AG09319 (cell line): ENCODE measurements at places on chromosomes 11 and 22.
A peak's percentile ranks its signal among the peaks of the same experiment; 100 is the strongest.

GRCh38 chr22:50660306-50660705 lies 12.3 kb upstream of the SHANK3 start:
- no peak for DNase-seq

- DNase-seq, result peak; percentile 28
Measured at GRCh38 chr11:65043881-65044501, 3.0 kb downstream of the SAC3D1 start.

GRCh38 chr11:10567446-10567845 lies 1.0 kb downstream of the LYVE1 start:
- DNase-seq, result no peak

DNA sequence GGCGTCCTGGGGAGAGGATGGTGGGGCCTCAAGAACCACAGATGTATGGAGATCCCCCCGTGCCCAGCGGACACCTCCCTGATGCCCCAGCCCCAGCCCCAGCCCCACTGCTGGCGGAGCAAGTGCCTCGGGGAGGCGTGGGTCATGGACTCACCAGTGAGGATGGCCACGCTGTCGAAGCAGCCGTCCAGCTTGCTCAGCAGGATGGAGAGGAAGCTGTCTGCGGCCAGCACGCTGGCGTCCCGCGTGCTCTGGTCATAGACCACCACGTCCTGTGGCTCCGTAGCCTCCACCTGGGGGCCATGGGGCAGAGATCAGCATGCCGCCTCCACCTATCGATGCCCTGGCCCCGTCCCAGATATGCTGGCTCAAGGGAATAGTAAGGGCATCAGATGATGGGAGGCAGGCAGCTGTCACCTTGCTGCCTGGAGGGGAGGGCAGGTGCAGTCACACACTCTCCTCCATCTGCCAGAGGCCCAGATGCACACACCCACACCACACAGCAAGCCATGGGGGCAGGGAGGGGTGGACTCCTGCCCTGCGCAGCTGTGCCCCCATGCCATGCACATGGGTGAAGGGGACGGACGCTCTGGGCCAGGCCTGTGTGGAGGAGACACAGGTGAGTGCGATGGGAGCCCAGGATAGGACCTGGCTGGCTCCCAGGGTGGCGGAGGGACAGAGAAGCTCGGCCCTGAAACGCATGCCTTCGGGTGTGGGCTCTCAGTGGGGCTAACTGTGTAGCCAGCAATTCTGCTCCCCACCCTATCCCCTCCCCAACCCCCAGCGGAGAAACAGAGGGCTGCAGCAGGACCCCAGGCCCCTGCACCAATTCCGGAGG lies 8.2 kb downstream of the DUSP8 start:
- DNase-seq, result no peak

DNA sequence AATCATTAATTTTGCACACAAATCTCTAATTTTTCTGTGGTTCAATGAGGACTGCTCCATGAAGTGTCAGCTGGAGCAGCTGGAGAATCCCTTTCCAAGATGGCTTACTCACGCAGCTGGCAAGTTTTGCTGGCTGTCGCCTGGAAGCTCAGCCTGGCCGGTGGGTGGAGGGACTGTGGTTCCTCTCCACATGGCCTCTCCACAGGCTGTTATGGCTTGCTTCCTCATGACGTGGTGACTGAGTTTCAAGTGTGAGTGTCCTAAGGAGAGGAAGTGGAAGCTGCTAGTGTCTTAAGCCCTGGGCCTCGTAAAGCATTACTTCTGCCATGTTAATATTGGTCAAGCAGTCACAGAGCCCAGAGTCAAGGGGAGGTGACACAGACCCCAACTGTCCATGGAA lies 14.0 kb upstream of the NRIP3 start:
- no peak for DNase-seq

DNA sequence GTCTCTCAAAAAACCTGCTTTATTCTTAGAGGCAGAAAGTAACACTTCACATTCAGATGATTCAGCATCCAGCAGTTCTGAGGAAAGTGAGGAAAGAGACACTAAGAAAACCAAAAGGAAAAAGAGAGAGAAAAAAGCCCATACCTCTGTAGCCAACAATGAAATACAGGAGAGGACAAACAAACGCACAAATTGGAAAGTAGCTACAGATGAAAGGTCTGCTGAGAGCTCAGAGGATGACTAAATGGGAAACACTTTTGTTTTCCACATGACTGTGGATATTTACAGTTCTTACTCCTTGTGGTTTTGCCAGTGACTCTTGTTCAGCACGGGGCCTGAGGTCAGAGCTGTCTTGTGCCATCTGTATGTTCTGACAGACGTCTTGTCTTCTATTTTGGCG lies 3.8 kb downstream of the TIMM8B start:
- DNase-seq, result no peak

GRCh38 chr11:17432002-17432401 lies 43.5 kb upstream of the KCNJ11 start:
- DNase-seq, result no peak

- no peak for DNase-seq
Measured at GRCh38 chr11:555227-555779, 5.2 kb downstream of the LMNTD2 start.

- no peak for DNase-seq
Measured at GRCh38 chr11:65863889-65864705, 3.9 kb downstream of the MUS81 start.

DNA sequence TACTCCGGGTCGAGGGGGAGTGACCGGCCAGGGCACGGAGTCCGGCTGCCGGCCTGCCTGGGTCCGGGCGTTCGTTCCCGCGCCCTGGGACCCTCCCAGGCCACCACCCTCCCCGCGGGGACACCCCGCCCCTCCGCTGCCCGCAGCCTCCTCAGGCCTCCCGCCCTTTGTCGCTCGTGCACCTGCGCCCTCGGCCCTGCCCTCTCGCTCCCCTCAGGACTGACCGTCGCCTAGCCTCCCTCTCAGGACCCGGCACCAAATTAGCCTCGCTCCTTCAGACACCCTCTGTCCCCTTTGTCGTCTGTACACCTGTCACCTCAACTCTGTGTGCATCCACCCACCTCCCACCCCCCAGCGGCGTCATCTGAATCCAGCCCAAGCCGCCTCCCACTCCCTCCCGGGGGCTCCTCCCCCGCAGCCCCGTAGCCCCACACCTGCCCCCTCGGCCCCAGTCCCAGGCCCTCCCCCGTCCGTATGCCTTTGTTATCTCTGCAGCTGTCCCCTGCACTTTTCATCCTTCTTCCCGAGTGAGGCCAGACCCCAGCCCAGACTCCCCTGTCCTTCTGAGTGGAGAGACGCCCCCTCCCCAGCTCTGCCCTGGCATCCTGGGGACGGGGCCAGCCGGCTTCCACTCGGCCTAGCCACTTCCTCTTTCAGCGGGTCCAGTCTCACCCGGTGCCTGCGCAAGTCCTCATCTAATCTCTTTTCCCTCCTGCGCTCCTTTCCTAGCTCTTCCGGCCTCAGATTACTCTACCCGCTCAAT lies 643 bp downstream of the TIGD3 start:
- no peak for DNase-seq

- no peak for DNase-seq
Measured at GRCh38 chr11:127470306-127470884, 469.8 kb upstream of the KIRREL3 start.

GRCh38 chr11:100821198-100821597 lies 134.1 kb downstream of the ARHGAP42 start:
- no peak for DNase-seq

GRCh38 chr11:11463405-11463804 lies 110.4 kb upstream of the CSNK2A3 start:
- no peak for DNase-seq

DNA sequence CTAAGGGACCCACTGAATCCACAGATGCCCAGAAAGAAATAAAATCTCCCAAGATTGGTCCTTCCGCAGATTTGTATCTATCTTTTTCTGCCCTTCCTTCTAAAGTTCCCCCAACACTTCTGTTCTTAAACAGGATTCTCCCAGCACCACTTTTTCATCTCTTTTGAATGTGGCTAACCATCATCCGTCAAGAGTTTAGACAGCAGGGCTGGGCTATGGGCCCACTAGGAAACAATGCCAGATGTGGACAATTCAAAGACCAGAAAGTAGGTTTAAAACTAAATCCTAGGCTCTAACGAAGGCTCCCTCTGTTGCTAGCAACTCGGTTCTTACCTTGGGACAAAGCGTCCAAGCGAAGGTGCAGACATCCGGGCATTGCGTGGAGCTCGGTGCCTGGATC lies 100.0 kb downstream of the AMBRA1 start:
- no peak for DNase-seq

DNA sequence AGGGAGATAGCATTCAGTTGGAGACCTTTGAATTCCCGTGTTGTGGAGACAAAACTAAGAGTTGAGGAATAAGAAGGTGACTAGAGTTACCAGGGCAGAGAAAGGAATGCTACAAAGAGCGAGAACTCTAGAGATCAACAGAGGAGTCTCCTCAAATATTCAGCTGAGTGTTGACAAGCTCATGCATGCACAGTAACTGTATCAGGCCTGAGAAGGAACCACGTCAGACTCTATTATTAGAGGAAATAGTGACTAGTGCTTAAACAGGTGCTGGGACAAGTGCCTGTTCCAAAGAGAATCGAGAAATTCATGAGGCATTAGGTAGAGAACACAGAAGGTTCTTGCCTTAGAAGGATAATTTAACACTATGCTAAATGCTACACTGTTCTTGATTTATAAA lies 333.8 kb upstream of the CHORDC1 start:
- DNase-seq, result no peak

DNA sequence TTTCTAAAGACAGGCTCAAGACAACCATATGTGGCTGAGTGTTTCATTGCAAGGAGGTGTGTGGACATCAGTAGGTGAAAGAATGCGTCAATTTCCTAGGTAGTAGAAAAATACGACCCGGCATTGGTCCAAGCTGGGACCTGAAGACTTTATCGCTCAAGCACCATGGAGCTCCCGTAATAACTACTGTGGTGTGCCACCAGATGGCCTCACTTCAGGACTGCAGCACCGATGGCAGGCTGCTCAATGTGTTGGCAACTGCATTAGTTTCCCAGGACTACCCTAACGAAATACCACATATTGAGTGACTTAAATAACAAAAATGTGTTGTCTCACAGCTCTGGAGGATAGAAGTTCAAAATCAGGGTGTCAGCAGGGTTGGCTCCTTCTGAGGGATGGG lies 72.4 kb upstream of the FAT3 start:
- no peak for DNase-seq

DNA sequence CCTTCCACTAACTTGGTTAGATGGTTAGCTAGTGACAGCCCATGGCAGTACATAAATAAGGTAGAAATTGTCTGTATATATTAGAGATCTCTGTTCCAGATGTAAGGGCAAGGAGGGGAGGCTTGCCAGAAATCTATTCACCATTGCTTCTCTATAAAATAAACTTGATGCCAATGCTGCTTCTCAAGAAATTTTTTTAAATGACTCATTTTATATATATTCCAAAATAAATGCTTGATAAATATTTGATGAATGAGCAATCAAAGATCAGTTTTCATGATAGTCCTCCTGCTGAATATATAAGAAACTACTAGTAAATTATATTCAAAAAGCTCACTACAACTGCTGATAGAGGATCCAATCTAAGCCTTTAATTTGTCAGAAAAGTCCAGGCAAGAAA lies 710.6 kb upstream of the CCDC179 start:
- DNase-seq, result no peak

DNA sequence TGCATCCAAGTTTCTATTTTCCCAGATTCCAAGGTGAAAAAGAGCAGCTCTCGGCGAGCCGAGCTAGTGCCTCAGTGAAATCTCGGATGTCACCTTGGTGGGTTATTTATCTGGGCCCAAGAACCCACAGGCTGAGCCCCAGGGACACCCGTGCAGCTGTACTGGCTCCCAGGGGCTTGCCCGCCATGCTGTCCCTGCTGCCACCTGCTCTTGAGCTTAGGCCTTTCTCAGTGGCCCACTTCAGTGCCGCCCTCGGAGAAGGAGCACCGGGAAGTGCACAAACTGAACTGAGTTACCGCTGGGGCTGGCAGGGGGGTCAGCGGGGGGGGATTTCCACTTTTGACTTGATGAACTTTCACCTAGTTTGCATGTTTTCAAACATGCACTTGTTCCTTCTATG lies 27.9 kb downstream of the CPT1A start:
- no peak for DNase-seq

- no peak for DNase-seq
Measured at GRCh38 chr22:41481131-41481830, 12.4 kb downstream of the ACO2 start.

DNA sequence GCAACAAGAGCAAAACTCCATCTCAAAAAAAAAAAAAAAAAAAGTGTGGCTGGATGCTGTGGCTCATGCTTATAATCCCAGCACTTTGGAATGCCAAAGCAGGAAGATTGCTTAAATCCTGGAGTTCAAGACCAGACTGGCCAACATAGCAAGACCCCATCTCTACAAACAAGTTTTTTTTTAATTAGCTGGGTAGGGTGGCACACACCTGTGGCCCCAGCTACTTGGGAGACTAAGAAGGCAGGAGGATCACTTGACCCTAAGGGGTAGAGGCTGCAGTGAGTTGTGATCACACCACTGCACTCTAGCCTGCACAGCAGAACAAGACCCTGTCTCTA lies 19.0 kb upstream of the FEZ1 start:
- no peak for DNase-seq

DNA sequence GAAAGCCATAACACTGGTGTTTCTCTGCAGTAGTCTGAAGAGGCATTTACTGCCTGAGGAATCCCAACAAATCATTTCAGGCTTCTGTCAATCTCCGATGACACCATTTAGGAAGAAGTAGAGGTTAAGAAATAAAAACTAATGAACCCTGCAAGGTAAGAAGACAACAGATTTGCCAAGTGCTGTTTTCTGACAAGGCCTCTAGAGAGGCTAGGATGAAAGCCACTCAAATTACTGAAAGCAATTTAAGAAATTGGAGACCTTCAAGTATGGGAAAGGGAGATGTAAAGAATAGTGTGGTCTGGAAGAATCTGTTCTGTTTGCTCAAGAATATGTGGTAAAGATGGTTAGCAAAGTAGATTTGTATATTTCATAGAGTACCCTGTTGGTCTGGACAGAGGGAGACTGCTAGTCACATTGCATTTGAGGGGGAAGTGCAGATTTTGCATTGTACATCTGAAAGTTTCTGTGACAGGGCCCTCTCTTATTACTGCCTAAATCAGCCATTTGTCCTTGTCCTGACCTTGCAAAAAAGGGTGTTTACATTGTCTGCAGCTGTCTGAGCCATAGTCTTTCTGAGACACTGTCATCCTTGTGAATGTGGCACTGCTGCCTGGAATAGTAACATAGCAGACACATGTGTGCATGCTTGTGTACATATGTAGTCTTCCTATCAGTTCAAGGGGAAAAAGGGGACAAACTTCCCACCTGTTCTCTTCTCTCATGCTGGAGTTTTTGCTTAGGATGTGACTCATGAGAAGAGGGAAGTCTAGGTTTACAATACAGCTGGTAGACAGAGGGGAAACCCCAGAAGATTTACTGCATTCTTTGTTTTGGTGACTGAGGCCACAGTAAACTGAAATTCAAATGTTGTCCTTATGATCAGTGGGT lies 640.2 kb upstream of the KIRREL3 start:
- DNase-seq, result no peak

DNA sequence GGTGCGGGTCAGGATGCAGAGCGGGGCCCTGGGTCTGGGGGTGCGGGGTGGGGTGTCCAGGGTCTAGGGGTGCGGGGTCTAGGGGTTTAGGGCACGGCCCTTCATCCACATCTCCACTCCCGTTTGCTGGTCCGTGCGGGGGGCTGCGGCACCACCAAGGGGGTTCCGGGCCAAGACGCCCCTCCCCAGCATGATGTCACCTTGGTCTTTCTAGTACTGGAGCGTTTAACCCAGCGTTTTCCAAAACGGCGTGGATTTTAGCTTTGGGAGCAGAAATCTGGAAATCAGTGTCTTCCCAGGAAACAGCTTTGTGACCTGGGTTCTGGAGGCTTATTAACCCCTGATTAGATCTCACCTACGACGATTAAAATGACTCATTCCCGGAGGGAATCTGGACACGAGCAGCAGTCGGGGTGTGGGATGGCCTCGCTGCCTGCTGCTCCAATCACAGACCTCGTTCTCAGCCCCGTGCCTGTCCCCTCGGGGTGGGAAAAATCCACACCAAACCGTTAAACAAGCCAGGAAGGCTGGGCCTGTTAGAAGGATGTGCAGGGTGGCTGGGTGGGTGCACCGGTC lies 759 bp downstream of the AP2A2 start:
- no peak for DNase-seq
